Immature natural killer cell (primary cell): ENCODE measurements at places on chromosomes 1 and 21. TPM values are rescaled to one million over a fixed set of nuclear protein-coding genes. Genes with fewer than 3 reads are reported as not detected.
A peak's percentile ranks its signal among the peaks of the same experiment; 100 is the strongest.

TRIM58 gene
- polyA plus RNA-seq = 1.5 TPM

HPDL gene
- 0.90 TPM for polyA plus RNA-seq

CSMD2 gene
- polyA plus RNA-seq = not detected

KRTAP7-1 gene
- polyA plus RNA-seq = not detected

SMCP gene
- not detected for polyA plus RNA-seq

DHX9 gene
- 96.5 TPM for polyA plus RNA-seq

TMPRSS3 gene
- polyA plus RNA-seq = not detected

UBE2U gene
- not detected for polyA plus RNA-seq

- DNase-seq = no peak
Observed at GRCh38 chr21:46220275-46220810, 8.2 kb downstream of the LSS start.

- DNase-seq = no peak
Observed at GRCh38 chr1:85280636-85281035, 4.2 kb upstream of the BCL10 start.

NPPB gene
- not detected for polyA plus RNA-seq

MEGF6 gene
- polyA plus RNA-seq = not detected

CDK18 gene
- polyA plus RNA-seq = not detected

COP1 gene
- 37.4 TPM for polyA plus RNA-seq

- peak; percentile 21 for DNase-seq
Observed at GRCh38 chr1:151311589-151312331, 15.5 kb downstream of the PI4KB start.

- no peak for DNase-seq
Observed at GRCh38 chr1:68506386-68506785, 9.5 kb upstream of the DEPDC1 start.

DNA sequence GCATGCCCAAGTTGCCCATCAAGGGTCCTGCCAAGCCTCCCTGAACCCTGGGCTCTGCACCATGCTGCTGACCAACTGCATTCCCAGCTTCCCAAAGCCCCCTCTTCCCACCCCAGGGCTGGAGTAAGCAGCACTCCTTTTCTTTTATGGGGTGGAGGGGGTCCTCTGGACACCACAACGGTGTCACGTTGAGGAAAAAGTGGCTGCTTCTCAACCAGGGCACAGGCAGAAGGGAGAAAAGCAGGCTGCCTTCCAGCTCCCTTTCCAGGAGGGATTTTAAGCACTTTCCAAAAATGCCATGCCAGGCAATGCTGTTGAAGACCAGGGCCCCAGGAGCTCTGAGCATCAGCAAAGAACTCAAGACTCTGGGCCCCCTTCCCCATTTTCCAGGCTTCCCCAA lies 691 bp downstream of the RIMS3 start:
- no peak for DNase-seq

HES3 gene
- not detected for polyA plus RNA-seq

MYCL gene
- 4.0 TPM for polyA plus RNA-seq

DNA sequence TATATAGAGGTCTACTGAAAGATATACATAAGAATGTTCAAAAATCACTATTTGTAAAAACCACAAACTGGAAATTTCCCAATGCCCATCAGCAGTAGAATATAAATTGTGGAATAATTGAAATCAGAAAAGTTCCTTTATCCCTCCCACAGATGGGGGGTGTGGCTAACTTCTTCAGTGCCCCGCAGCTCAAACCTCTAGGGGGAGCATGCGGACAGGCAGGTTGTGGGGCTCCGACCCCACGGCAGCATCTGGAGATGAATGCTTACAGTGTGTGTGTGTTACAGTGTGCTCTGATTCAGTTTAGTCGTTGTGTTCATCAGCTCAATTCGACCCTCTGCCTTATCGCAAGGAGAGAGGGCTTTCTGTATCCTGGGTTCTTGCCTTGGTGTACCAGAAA lies 262.1 kb upstream of the LRRC7 start:
- DNase-seq = no peak

DNA sequence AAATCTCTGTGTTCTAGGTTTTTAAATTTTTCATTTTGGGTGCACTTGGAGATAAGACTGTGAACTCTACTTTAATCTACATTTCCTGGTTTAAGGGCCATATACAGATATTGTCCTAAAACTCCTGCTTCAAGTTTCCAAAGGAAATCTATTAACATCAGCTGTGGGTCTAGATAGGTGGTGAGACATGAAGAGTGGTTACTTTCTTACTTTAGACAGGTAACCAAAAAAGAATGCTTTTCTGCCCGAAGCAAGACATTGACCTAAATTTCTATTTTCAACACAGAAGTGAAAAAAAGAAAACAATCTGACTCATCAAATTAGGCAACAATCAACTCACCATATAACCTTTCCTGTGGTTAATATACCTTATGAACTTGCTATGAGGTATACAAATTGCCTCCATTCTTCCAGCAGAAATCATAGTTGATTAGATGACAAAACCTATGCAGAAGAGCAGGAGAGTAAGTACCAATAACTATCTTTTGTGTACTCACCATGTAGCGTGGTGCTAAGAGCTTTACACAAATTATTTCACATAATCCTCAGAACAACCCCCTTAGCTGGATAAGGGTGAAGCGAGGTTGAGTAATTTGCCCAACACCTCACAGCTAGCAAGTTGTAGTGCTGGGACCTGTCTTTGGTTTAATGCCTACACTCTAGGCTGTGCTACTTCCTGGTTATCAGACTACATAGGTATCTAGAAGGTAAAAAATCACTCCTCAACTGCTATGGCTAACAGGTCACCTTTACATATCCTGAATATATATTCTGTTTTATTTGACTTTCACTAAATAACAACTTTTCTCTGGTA lies 23.4 kb upstream of the PTPN14 start:
- no peak for DNase-seq

DNA sequence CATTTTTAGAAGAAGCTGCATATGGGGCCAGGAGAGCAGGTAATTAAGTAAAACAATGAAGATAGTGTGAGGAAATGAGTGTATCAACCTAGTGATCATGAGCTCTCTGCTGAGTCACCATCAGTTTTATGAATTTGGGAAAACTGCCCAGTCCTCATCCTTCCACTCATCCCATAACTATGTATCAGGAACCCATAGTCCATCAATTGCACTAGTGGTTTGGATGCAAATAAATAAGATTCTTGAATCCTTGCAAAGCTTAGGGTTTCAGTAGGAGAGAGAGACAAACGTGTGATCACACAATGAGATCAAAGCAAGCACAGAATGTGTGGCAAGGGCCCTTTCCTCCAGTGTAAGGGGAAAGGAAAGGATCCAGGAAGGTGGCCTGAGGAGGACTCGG lies 145.6 kb downstream of the ZZZ3 start:
- DNase-seq = no peak

- no peak for DNase-seq
Observed at GRCh38 chr1:198024782-198025181, 107.6 kb downstream of the LHX9 start.

DNA sequence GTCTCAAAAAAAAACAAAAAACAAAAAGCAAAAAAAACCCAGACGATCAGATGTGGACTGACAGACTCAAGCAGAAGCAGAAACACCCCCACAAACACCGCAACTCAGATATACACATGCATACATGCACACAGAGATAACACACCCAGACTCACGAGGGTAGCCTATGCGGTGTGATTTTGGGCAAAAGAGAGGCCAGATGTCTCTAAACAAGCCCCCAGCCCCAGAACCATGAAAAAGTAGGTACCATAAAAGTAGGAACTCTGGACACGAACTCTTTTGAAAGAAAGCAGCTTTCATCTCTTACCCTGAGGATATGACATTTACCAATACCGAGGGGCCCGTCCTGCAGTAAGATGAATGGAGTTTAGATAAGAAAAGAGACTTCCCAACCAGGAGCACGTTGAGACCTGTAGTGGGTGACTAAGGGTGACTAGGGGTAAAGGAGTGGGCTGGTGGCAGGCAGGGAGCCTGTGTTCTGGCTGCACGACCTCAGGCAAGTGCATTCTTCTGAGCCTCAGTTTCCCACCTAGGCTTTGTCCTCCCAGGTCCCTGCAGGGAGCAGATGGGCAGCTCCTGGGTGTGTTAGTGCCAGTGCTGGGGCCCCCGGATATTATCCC lies 1.5 kb upstream of the TINAGL1 start:
- no peak for DNase-seq

DNA sequence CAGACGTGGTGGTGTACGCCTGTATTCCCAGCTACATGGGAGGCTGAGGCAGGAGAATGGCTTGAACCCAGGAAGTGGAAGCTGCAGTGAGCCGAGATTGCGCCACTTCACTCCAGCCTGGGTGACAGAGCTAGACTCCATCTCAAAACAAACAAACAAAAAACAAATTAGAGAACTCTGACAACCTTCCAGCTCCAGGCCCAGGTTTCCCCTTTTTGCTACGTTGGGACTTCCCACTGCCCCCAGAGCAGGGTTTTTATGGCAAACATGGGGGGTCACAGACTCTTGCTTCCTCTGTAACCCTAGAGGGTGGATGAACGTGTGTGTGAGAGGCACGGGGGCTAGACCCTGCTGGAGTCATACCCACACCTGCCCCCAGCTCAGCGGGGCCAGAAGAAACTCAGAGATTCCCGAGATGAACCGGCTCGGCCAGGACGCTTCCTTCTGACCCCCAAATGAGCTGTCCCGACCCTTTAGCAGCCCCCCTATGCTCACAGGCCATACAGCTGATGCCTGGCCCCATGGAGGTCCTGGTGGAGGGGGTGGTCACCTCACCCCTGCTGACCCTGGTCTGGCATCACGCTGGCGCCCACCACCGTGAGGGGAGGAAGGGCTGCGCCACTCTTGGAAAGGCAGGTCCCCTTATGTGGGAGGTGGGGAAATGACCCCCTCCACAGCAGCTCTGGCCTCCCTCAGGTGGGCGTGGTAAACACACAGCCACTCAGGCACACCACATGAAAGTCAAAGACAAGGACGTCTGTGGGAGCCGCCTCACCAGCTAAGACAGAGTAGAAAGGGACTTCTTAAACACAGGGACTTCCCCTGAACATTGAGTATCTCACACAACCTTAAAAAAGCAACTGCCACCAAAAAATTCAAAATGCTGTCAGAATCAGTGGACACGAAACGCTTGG lies 7.1 kb downstream of the GPR157 start:
- peak; percentile 26 for DNase-seq

DNA sequence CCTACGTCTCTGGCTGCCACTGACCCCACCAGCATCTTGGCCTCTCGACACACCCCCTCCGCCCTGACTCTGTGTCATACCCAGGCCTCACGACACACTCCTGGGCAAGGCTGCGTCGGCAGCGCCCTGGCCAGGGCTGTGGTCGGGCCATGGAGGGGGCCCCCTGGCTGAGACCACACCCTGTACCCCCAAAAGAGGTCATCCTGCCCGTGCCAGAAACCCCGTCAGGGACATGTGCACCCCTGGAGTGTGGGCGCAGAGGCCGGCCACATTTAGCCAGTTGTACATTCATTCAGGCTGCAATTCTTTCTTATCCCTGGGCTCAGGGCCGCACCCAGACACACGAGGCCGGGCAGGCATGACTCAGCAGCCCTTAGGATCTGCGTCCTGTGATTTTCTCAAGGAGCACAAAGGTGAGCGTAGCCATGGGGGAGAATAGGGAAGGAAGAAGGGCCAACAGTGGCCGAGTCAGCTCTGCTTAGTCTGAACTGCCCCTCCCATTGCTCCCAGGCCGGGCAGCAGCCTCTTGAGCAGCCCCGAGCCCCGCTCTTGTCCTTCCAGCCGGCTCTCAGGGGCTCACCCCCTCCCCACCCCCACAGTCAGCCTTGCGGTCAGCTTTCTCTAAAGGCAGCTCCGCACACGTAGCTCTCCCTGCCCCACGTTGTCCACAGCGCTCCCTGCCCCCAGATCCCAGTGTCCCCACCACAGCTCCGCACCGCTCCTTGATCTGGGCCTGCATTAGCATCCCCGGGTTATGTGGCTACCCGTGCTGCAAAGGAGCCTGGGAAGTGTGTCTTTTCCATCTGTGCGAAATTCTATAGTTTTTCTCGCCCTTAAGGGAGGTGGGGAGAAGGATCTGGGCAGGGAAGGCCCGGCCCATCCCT lies 7.9 kb downstream of the CSTB start:
- no peak for DNase-seq

NOS1AP gene
- not detected for polyA plus RNA-seq

GRCh38 chr21:40620386-40621145 lies 226.4 kb downstream of the DSCAM start:
- DNase-seq = no peak

RORC gene
- 1.4 TPM for polyA plus RNA-seq

DNA sequence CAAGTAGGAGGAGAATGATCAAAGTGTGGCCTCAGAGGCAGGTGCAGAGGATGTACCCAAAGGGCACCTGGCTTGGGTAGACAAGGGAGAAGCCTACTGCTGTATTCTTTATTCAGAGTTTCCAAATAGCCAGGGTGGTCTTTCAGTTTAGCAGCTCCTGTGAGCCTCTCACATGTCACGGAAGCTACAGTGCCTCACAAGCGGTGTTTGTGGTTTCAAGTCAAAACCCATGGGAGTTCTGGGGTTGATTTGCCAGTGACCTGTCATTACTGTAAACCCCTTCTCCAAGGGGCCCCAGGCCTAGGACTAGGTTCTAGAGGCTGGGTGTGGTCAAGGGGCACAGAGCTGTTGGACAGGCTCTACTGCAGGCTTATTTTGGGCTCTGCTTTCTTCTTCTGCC lies 10.2 kb upstream of the IL10 start:
- DNase-seq = peak; percentile 50

ATP1A4 gene
- polyA plus RNA-seq = not detected

DNA sequence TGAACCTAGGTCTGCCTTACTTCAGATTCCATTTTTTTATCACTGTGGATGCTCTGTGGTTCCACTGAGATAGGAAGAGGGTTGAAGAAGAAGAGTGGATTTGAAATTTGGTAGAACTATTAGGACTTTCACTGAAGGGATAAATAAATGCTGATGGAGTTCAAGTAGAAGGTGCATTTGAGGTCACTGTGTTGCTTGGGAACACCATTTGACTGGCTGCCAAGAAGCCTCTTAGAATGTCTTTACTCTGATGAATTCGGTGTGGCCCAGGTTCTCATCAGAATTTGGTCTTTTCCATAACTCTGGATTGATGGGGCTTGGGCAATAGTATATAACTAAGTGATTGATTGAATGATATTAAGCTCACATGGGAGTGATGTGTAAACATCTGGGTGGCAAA lies 11.9 kb downstream of the XPR1 start:
- DNase-seq = no peak

ATP1A1 gene
- polyA plus RNA-seq = 38.7 TPM

DNA sequence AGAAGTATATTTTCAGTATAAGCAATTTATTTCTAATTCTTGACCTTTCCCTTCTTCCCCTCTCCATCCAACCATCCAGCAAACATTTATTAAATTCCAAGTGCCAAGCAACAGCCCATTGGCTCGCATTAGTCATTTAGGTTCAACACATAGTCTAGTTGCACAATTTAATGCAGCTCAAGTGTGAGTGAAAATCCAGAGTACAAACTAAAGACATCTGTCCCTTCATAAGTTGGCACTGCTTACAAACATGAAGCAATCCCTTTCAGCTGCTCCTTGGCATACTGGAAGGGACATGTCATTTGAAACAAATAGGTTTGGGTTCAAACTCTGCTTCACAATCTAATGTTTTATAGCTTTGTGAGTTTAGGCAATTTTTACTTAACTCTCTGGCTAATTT lies 10.7 kb downstream of the CASQ2 start:
- no peak for DNase-seq
